ENCODE measurements at places on chromosomes 7 and 10. TPM values are rescaled to one million over a fixed set of nuclear protein-coding genes. Genes with fewer than 3 reads are reported as not detected.

DNA sequence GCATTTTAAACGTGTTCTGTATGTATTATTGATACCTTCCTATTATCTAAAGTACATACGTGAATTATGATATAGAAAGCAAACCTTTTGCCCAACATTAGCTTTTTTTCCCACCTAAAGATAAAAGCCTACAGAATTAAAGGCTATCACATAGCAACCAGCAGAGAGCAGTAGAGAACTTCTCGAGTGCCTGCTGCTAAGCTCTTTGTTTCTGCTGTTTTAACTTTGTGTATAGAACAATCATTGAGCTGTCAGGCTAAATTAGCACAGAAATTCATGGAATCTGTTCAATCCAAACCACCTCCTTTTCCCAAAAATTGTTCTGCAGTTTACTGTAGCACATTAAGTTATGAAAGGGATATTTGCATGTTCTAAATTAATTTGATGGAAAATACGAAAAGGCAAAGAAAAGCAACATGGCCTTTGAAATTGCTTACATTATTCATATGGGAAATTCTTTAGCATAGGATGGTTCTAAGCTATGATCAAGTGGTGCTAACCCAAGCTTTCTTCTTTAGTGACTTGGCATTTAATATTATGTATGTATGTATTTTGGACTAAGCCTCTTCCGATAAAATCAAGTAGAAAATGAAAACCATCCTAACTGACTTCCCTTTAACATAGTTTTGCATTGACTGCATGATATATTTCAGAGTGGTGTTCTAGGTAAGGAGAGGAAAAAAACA, 1288.5 kb downstream of the GATA3 start:
- DNase-seq = peak; percentile 75

Gene GCK
- total RNA-seq = 0.55 TPM

- DNase-seq = peak; percentile 38
Measured at GRCh38 chr10:75922435-75922834, 491.0 kb downstream of the LRMDA start.

Gene PSTK
- 1.2 TPM for total RNA-seq

Measured in stomach (tissue), 19 donors.